ENCODE measurements at places on chromosomes 2 and 18.

GRCh38 chr2:74876081-74876886 is 42.4 kb downstream of the HK2 start:
- DNase-seq, result peak; percentile 80

GRCh38 chr2:237995036-237995435 is 28.2 kb downstream of the UBE2F start:
- DNase-seq, result no peak

GRCh38 chr2:43518181-43518580 is 77.7 kb downstream of the THADA start:
- no peak for DNase-seq

- DNase-seq, result no peak
Observed at GRCh38 chr2:148966438-148966758, 72.1 kb upstream of the LYPD6B start.

DNA sequence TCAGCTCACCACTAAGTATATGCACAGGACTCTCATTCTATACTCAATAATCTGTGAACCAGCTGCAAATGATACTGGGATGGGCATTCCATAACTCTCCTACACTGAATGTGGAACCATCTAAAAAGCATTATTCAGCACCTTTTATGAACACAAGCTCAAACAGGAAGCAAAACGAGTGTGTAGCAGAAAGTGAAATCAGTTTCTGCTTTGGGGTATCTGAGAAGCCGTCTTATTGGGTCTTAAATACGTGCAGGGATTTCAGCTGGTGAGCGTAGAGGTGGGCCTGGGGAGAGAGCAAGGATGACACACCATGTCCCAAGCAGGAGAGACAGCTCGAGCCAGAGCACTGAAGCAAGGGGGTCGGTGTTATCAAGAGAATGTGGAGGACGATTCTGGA is 120.0 kb upstream of the TTN start:
- DNase-seq, result no peak

- DNase-seq, result no peak
Observed at GRCh38 chr18:12287131-12287681, 20.8 kb upstream of the TUBB6 start.

DNA sequence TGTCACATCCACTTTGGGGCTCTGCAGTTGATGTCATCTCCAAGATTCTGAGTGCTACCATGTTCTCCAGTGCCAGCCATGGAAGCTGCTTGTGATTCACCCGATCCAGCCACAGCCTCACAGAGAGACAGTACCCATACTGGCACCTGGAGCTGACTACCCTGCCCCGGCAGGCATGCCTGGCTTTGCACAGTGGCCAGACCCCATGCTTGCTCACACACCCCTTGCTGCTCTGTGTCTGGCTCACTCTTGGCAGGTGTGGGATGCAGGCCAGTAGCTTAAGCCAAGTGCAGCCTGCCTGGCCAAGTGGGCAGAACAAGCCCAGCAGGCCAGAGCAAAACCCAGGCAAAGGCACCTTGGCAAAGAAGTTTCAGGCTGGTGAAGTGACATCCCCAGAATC is 828.4 kb upstream of the VRK2 start:
- no peak for DNase-seq

GRCh38 chr2:38406597-38407110 is 29.6 kb upstream of the ATL2 start:
- DNase-seq, result no peak

DNA sequence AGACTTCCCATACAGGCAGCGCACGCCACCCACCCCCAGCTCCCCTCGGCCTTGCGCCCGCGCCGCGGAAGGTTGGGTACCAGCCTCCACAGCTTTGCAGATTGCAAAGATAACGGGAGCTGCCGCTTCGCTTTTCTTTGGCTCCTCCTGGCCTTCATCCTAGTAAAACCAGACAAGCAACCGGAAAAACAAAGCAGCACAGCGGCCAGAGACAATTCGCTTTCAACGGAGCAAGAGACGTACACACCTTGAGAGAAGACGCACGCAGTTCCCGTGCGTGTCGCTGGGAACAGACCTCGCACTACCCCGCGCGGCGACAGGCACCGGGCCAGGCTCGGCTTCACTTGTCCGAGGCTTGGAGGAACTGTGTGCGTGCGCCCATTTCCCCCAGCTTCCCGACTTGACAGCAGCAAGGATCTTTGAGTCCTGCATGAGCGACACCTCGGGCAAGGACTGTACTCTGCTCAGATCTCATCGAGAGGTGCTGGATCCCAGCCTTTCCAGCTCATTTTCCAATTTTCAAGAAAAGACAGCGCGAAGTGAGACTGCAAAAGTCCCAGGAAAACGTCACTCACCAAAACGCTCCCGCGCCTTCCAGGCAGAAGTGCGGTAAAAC is 964 bp downstream of the ZBTB7C start:
- no peak for DNase-seq

DNA sequence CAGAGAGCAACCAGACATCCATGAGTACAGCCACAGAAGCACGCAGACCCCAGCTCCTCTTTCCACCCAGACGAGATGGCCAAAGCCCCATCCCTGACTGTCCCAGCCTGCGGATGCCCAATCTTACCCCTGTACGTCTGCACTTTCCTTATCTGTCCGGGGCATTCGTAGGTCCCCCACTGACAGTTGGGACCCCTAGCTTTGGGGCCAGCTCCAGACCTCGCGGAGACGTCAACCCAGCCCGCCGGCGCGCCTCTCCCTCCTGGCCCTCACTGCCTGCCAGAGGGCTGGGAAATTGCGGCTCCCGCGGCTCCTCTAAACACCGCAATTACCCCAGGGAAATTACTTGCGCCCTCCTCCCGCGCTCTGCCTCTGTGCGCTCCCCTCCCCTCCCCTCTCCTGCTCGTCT is 2.3 kb downstream of the ECEL1 start:
- DNase-seq, result no peak

DNA sequence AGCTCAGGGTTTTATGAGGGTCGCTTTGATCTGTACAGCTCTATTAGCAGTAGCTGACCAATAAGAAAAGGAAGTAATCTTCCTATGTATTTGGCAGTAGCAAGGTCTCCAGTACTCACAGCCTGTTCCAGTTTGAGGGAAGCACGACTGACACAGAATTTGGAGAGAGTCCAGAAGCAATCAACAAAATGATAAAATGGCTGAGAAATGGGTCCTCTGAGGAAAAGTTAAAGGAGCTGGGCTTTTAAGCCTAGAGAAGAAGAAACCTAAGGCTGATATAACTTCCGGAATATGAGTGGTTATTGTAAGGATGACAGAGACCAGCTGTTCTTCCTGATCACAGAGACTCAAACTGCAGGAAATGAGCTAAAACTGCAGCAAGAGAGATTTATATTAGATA is 382.8 kb downstream of the GPD2 start:
- no peak for DNase-seq

GRCh38 chr2:166499281-166499680 is 5.2 kb upstream of the SCN7A start:
- DNase-seq, result no peak

DNA sequence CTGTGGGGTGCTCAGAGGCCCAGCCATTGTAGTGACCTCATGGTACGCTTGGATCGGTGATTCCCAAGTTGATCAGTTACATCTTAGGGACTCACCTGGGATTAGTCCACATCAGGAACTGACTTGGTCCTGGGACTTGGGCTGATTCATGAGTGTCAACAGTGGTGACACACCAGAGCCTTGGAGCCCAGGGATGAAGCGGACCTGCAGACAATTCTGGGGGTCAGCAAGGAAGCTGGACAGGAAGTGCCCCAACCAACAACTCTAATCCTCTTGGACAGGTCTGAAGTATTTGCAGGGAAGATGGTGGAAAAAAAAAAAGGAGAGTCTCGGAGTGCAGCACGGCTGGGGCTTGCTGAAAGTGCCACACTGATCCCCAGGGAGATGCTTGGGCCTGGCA is 288.6 kb downstream of the PHLPP1 start:
- no peak for DNase-seq

GRCh38 chr2:237732790-237733381 is 65.7 kb upstream of the RBM44 start:
- no peak for DNase-seq

- DNase-seq, result no peak
Observed at GRCh38 chr2:100484390-100484789, 14.1 kb downstream of the NMS start.

DNA sequence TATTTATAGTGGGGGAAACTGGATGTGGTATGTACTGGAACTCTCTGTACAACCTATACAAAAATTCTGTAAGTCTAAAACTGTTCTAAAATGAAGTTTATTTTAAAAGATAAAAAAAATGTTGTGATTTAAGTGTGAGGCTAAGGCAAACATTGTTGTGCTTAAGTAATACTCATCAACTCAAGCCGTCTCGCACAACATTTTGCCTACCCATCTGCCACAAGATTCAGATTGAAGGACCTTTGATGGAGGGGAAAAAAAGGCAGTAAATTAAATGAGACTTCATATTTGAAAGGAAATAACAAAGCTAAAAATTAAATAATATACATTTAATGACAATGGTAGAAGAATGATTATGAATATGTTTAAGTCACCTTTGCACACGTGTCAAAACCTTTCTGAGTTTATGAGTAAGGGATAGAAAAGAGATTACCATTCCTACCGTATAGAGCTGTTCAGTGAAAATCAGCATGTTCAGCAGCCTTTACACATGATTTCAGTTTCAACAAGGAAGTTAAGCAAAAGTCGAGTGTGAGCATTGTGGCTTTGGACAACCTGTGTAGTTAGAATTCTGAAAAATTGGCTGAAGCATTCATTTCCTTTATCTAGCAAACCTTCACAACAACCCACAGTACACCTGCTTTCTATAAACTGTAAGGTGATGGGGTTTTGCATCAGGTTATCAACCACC is 499.3 kb downstream of the IRS1 start:
- no peak for DNase-seq

Data from KBM-7 (cell line).